Vagina (tissue), 2 donors: ENCODE measurements at places on chromosomes 5 and 9. TPM values are rescaled to one million over a fixed set of nuclear protein-coding genes. Genes with fewer than 3 reads are reported as not detected.

HSPB3 gene
- not detected for total RNA-seq

TMEM215 gene
- total RNA-seq, result not detected

UBE2QL1 gene
- total RNA-seq, result 2.5 TPM

PCDHA12 gene
- 0.25 TPM for total RNA-seq

EGFL7 gene
- 272 TPM for total RNA-seq

- no peak for DNase-seq
These were observed 1153.0 kb upstream of the CDH18 start for GRCh38 chr5:21140987-21141386.

DNA sequence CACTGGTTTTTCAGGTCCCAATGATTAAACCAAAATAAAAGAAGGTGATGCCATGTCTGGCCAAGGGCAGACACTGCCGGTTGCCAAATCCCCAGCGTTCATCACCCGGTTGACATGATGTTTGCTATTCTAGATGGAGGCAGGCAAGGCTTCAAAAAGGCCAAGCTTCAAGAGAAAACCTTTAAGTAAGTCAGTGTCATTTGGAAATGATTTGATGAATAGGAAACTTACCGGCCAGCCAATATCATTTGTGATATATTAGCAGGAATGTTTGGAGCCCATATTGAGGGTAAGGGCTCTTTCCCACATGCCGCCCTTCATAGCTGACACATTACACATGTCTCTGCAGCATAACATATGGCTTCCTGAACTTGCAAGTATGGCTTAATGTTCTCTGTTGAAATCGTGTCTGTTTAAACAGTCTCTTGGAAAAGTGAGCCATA is 89.5 kb upstream of the TTC23L start:
- no peak for DNase-seq

GRCh38 chr5:154249826-154250225 is 59.3 kb downstream of the GALNT10 start:
- DNase-seq, result no peak

DNA sequence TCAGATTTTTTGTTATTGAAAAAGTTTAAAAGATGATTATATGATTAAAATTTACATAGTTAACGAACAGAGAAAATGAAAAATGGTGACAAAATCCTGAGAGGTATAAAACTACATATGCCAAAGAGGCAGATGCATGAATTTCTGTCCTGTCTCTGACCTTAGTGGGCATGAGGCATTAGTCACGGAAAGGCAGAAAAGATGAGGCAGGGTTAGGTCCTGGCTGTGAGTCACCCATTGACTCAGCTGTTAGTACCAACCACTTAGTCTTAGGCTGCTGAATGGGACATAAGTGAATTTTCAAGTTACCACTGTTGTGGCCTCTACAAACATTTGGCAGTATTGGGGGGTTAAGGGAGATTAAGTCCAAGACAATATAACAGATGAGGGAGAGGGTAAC is 33.1 kb downstream of the RASA1 start:
- DNase-seq, result no peak

DNA sequence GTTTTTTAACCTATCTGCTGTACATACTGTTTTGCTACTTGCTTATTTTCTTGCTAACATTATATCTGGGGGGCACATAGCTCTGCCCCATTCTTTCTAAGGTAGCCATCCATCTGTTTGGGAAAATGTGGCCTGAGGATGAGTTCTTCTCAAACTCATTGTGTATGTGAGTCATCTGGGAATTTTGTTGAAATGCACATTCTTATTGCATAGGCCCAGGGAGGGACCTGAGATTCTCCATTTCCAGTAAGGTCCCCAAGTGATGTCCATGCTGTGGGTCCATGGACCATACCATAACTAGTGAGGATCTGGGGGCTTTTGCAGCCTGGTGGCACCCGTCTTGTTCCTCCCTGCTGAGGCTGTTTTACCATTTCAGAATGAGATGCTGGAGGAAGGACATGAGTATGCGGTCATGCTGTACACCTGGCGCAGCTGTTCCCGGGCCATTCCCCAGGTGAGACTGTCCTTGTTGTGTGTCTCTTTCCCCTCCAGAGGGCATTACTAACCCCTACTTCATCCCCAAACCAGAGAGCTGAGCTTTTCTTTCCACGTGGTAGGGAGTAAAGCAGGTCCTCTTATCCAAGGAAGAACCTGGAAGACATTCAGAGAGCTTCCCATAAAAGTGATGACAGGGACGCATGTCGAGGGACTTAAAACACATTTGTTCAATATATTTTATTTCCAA is 28.6 kb downstream of the CYFIP2 start:
- DNase-seq, result no peak

DNA sequence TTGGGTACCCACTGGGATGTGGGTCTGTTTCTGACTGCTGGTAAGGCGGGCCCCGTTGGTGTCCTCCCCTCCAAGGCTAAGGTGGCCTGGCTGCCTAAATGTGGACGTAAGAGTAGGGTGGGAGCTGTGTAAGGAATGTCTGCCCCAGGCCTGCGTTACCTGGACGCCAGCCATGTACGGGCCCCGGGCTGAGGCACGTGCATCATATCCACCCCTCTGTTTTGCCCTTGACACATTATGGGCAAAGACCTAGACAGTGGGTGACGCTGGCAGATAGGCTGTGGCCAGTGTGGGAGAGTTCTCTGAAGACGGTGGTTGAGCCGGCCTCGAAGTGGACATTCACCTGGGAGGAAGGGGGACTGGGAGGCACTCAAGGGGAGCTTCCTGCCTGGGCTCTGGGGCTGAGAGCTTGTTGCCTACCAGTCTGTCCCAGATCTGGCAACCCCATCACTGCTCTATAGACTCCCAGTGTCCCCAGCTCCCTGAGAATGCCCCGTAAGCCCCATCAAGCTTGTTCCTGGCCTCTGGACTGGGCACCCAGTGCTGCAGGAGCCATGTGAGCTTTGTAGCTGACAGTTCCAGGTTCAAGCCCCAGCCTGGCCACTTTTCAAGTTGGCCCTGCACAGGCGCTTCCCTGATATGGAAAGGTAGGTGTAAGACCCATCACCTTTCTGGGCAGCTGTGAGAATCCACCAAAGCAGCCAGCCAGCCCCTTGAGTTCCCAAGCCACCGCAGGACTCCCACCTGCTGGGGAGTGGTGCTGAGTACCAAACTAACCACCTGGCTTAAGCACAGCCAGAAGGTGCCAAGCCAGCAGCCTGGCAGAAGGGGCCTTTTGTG is 3.2 kb upstream of the PRR7 start:
- DNase-seq, result no peak

- no peak for DNase-seq
These were observed 28.4 kb downstream of the SEMA6A start for GRCh38 chr5:116546033-116546742.

DNA sequence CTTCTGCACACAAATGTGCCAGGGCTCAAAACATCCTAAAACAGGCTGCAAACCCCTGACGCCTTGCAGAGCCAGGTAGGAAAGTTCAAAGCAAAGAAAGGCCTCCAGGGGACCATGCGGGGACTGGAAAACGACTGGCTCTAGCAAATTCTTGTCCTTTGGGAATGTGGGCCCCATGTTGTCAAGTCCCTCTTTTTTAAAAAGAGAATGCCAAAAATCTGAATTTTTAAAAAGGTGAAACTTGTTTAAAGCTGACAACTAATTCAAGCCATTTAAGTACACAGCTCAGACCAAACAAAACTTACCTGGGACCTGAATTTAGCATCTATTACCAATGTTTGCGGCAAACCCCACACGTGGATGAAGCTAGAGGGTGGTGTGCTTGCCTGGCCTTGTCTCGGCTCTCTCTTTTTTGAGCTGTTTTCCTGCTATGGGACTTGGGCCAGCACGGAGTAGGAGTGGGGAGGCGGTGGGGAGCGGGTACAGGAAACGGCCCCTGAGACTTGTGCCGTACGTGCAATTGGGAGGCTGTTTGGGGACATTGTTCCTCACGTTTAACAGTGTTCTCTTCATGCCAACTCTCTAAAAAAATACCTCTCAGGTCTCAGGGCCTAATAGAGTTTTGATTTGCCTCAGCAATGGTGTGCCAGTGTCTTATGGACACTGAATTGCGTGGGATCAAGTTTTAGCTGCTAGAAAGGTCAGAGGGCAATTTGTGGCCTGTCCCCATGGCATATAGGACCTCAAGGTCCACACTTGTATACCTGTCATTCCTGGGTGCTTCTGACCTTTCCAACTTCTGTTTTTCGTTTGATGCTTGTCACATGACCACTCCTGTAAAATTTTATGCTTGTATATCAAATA is 15.1 kb upstream of the PHF19 start:
- DNase-seq, result no peak

DNA sequence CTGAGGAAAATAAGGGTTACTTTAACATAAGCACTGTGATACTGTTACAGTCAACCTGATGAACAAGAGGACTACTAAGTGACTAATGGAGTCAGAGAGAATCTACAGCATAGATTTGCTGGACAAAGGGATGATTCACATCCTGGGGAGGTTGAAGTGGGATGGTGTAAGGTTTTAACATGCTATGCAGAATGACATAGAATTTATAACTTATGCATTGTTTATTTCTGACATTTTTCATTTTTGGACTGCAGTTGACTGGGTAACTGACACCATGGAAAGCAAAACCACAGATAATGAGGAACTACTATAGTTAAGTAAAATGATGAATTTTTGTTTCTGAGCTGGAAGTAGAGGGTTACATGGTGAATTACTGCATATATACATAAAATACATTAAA is 389.2 kb downstream of the MAT2B start:
- DNase-seq, result no peak

DNA sequence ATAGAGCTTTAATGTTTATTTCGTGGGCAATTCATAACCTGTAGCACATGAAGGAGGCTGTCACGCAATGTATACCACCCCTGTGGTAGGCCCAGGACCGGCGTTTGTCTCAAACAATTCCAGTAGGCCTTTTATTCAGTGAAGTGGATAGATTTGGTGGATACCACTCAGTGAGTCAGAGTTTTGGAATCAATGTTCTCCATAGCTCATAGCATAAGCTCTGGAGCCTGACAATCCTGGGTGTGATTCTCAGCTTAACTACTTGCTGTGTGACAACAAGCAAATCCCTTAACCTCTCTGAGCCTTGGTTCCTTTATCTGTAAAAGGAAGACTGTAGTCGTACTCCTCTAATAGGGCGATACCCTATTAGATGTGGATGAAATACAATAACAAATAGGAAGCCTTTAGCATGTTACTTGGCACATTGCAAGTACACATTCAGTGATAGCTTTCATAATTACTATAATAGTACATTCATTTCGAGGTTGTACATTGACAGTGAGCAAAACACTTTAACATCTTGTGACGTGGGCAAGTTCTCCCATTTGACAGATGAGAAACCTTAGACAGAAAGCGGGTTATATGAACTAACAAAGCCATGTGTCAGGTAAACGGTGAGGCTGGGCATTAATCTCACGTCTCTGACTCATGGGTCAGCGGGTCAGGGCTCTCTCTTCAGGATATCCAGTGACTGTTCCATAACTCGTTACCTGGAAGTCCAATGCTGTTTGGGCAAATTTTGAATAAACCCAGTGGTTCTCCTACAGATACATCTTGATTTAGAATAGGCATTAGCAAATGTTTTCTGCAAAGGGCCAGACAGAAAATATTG is 130.8 kb downstream of the C9orf152 start:
- DNase-seq, result no peak

DNA sequence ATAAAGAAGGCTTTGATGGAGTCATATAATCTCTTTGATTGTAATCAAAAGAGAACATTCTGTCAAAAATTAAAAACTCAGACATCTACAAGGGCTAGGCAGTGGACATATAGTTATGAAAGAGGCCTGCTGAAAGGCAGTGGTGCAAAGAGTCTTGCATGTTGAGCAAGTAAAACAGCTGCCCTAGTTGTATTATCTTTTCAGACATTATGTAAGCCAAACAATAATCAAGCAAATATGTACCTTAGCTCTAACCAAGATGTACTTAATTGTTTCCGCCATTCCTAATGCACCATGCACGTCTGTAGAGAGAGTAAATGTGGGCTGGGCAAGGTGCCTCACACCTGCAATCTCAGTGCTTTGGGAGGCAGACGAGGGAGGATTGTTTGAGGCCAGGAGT is 14.3 kb downstream of the GAPT start:
- no peak for DNase-seq

DNA sequence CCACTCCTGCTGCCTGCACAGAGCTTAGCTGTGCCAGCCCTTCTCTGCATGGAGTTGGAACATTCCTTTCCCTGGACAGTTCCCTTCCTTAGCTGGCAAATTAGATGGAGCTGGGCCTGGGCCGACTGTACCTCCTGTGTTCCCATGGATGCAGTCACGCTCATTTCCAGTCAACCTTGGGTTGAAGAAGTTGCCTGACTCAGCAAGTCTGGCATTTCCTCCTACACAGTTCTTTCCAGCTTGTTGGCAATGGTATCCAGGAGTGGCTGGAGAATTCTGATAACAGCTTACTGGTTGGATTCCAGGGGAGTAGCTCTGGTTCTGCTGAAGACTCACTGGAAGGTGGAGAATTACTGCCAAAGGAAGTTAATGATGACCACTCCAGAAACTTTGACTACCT is 9.2 kb upstream of the TAF1L start:
- no peak for DNase-seq

- DNase-seq, result no peak
These were observed 4.7 kb downstream of the TESK1 start for GRCh38 chr9:35609820-35610163.

DNA sequence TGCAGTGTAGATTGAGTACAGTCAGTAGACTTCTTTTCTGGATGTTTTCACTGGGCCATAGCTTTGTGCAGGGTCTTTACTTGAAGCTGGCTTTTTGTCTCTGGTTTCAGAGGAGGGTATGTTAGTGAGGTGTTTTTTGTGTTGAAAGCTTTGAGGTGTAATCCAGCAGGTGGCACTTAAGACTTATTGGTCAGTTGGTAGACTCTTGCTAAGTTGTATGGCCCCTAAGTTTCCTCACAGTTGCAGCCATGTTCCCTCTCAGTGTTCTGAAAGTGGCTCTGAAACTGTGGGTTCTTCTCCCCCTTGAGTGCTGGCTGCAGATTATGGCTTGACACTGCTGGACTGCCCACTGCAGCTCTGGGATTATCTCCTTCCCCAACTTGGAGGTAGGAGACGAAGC is 55.7 kb upstream of the SLC44A1 start:
- DNase-seq, result no peak

- DNase-seq, result no peak
These were observed 111.6 kb downstream of the ADRB2 start for GRCh38 chr5:148937830-148938521.

- DNase-seq, result no peak
These were observed 11.5 kb upstream of the F2RL1 start for GRCh38 chr5:76807296-76807695.
